ENCODE measurements at places on chromosomes 11 and 22.

- no peak for DNase-seq
These were observed 24.4 kb downstream of the USP47 start for GRCh38 chr11:11866203-11866602.

DNA sequence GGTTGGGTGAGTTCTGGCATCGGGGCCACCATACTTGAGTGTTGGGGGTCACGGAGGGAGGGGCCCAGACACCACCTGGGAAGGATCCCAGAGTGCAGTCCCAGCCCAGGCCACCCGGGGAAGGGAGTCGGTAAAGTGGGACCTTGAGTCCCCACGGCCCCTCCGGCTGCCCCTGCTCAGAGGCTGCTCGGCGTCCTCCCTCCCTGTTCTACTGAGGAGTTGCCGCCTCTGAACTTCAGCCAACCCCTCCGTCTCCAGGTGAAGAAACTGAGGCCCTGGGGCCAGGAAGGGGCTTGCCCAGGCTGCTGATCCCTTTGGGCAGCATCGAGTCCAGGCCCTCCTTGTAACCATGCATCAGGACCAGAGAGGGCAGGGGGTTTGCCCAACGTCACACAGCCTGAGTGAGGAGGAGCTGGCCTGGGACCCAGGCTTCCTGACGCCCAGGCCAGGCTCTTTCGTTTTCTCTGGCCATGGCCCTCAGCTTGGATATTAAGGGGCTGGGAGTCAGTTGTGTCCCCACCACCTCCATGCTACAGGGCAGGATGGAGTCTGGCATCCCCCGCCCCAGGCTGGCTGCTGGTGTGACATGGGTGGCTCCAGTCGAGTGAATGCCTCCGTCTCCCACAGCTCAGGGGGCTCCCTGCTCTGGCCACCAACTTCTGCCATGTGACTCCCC is 1.3 kb downstream of the PARVG start:
- no peak for DNase-seq

DNA sequence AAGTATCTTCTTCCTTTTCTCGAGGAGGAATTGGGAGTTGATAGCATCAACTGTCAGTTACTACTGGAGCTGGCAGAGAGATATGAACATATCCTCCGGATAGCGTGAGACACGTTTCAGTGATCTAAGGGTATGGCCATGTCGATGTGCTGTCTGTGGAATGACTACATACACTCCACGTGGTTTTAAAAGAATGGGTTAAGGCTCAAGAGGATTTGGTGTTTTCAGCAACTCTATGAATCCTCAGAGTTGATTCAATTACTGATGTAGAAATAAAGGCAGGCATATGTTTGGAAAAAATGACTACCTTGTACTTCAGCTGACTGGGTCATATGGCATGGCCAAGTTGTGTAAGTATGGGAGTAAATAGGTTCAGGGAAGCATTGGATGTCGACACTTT is 22.9 kb downstream of the MMP13 start:
- no peak for DNase-seq

DNA sequence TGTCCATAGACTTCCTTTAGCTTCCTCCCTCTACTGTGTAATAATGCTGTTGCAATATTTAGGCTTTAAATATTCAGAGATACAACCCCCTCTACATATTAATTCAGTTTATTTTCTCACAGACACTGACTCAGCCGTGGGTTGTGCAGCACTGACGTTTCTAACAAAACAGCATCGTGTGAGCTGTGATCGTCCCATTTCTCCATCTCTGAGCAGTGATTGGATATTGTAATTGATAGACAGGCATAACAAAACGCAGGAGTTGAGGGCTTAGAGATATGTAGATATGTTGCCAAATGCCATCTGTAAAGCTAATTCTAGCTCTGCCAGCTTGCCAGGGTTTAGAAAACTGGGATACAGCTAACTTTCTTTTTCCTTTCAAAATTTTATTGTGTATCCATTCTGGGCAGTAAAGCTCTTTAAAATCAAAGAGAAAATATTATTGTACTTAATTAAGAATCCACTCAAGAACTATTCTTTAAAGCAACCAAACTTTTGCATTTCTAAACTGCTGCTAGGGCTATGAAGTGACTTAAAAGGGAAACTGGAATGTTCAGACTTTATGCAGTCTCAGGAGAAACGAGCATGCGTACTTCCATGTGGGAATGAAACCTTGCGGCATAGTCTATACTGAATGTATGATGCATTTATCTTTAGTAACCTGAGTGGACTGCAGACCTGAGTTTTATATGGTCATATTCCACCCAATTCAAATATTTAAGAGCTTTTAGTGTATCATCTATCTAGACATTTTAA is 22.7 kb downstream of the BTBD10 start:
- peak; percentile 59 for DNase-seq

DNA sequence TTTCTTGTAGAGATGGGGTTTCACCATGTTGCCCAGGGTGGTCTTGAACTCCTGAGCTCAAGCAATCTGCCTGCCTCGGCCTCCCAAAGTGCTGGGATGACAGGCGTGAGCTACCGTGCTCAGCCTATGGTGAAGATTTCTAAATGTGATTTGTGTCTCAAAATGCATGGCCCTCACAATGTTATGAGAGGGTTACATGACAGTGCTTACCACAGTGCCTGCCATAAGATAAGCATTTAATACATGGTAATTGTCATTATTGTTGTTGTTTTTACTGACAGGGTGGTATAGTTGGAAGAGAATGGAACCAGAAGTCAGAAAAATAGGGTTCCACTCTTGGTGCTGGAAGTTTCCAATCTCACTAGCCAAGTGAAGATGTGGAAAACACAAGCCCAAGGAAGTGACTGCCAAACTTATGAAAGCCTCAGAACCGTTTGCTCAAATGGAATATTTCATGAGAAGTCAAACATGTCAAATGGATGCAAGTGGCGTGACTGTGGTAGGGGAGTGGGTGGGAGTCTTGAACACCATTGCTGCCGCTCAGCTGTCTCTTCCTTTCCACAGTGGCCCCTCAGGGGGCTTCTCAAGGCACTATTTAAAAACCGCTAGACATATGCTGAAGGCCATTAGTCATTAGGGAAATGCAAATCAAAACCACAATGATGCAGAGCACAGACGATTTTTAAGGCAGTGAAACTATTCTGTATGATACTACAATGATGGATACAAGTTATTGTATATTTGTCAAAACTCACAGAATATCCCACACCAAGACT is 29.1 kb upstream of the LMO2 start:
- no peak for DNase-seq

- DNase-seq = no peak
These were observed 96.9 kb downstream of the TRMU start for GRCh38 chr22:46432164-46433068.

GRCh38 chr11:118531597-118532084 is 649 bp downstream of the TMEM25 start:
- no peak for DNase-seq

DNA sequence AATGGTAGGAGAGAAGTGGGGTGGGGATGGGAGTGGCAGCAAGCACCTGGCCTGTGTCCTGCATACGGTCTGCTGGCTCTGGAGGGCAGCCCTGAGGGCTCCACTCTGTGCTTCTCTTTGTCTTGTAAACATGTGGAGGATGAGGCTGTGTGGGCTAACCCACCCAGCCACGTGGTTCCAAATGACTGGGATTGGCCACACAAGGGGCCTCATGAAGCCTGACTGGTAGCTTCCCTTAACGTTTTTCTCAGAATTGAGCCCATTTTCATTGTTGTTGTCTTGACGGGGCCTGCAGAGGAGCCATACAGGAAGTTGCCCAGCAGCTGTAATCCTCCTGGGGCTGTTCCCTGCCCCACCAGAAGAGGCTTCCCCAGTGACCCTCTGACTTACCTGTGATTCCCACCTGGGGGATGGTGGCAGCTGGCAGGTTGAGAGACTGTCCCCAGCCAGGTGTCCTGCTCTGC is 18.0 kb downstream of the DERL3 start:
- DNase-seq = no peak

DNA sequence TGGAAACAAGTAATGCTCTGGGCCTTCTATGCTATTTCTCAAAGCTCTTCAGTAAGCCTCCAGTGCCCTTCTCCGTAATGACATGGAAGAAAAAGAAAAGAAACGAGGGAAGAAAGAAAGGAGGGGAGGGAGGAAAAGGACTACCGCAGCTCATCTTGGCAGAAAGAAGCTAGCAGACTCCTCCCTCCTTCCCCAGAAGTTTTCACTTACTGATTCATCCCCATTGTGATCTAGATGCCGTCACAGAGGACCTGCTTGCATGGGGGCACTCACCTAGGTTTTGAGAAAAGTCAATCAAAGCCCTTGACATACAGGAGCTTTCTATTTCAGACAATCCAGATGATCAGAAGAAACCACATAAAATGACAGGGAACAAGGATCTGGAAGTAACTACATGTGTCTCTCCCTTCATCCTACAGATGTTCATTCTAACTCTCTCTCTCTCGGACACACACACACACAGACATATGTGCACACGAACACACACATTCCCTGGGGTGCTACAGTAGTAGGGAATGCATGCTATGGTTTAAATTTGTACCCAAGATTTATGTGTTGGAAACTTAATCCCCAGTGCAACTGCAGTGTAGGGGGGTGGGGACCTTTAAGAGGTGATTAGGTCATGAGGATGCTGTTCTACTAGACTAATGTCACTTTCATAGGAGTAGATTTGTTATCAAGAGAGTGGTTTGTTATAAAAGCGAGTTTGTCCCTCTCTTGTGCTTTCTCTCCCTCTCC is 37.6 kb upstream of the RCN1 start:
- DNase-seq = no peak

GRCh38 chr11:11512502-11512901 is 109.3 kb downstream of the GALNT18 start:
- DNase-seq = no peak

- no peak for DNase-seq
These were observed 7.8 kb upstream of the BCL9L start for GRCh38 chr11:118933486-118933885.

DNA sequence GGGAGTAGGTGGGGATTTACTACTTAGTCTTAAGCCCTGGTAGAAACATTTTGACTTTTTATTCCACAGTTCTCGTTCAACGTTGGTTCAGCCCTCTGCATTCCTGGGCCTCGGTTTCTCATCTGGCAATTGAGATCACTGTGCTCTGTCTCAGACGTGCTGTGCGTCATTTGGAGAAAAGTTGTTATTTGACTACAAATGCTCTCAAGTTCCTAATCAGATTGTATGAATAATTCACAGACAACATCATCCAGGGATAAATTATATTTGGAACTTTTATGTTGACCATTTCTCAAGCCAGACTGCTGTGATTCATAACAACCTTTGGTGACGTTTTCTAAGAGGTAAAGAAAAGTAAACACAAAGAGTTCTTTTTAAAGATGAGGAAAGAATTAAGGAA is 69.2 kb downstream of the BLID start:
- no peak for DNase-seq

DNA sequence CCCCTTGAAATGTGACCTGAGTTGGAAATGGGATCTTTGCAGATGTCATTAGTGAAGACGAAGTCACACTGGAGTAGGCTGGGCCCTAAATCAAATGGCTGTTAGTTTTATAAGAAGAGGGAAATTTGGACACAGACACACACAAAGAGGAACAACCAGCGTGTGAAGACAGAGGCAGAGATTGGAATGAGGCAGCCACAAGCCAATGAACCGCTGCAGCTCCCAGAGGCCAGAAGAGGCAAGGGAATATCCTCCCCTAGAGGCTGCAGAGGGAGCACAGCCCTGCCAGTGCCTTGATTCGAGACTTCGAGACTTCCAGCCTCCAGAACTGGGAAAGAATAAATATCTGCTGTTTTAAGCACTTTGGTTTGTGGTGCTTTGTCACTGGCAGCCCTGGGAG is 484.5 kb downstream of the MN1 start:
- DNase-seq = no peak

Measured in dorsolateral prefrontal cortex (tissue), 122 donors.